Substantia nigra (tissue), 51 donors: ENCODE measurements at places on chromosomes 5 and 9.

DNA sequence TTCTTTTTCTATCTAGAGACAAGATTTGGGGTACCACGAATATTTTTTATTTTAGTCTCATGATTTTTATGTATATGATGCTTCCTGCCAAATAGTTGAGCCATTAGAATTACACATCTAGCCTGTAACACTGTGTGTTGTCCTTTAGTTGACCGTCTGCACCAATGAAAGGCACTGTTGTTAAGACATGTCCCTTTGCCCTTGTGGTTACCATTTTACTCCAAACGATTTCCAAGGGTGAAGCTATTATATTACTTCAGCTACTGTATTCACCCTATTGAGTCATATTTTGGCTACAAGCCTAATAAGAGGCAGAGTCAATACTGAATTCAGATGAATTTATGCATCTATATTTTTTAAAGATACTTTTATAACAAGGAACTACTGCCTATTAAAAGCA, 207.6 kb downstream of the CETN3 start:
- no peak for DNase-seq

DNA sequence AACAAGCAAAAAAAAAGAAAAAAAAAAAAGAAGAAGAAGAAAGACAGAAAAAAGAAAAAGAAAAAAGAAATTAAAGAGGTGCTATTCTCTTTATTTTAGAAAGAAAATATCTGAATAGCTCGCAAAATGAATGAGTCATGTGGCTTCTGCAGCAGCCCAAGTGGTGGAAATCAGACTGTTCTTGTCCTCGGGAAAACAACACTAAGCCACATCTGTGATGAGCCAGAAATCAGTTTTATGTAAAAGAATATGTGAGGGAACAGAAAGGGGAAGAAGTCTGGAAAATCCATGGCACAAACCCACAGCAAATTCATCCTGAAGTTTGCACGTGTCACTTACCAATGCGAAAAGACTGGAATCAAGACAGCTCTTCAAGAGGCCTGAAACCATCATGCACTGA, 118.7 kb upstream of the GAS1 start:
- DNase-seq: no peak

DNA sequence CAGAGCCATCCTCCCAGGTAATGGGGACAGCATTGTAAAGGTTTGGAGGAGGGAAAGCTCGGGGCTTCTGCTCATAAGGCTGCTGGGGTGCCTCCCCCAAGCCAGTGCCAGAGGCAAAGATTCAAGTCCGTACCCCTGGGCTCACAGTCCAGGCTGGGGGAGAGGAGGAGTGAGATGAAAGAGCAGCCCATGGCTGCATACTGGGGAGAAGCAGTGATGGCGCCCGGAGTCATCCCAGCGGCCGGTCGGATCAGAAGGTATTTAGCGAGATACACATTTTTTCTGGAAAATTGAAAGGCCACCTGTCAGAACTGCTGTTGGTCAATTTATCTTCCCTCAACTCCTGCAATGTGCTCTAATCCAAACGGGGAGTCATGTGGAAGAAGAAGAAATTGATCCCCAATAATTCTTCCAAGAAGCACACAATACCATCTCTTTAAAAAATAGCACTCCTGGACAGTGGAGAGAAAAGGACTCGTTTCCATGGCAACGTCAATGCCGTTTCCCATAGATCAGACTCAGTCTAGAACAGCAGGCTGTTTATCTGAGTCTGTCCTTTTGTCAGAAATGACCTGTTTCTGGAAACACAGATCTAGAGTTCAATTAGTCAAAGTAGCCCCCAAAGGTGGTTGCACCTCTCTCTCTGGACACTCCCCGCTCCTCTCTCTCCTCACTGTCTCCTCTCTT, 65.9 kb downstream of the NSG2 start:
- DNase-seq: no peak

GRCh38 chr5:129760636-129761325, 12.9 kb downstream of the MINAR2 start:
- DNase-seq: no peak

DNA sequence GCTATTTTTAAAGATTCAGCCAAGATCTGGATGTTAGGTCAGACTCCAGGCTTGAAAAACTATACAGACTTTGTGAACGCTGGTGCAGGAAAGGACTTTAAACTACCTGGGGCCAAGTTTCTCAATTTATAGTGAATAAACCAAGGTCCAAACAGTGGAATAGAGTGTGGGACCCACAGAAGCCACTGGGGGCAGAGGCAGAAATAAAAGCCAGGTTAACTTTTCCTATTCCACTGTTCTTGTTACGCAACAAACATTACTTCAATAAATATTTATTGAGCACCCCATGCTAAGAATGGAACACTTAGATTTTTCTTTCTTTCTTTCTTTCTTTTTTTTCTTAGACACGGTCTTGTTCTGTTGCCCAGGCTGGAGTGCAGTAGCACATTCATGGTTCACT, 11.0 kb upstream of the HAVCR1 start:
- DNase-seq: no peak

GRCh38 chr5:138386290-138386689, 33.8 kb downstream of the KDM3B start:
- no peak for DNase-seq
